ENCODE measurements at places on chromosomes 13 and 19.
A peak's percentile ranks its signal among the peaks of the same experiment; 100 is the strongest.

DNA sequence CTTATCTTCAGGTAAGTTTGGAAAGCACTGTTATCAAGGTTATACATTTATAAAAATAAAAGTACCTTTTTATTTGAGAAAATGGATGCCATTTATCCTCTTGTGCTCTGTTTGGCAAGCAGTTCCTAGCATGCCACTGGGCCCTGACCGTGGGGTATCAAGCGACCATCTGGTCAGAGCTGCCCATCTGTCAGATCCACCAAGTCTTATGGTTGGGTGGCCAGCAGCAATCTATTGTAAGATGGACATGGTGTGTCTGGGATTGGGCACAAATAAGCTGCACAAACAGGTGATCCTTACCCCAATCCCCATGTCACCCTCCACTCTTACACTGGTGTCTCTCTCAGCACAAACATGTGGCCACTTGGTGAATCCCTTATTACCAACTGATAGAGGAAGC, 178.5 kb downstream of the DLEU7 start:
- DNase-seq = no peak

GRCh38 chr13:108948251-108948671, 318.9 kb downstream of the MYO16 start:
- DNase-seq = no peak

DNA sequence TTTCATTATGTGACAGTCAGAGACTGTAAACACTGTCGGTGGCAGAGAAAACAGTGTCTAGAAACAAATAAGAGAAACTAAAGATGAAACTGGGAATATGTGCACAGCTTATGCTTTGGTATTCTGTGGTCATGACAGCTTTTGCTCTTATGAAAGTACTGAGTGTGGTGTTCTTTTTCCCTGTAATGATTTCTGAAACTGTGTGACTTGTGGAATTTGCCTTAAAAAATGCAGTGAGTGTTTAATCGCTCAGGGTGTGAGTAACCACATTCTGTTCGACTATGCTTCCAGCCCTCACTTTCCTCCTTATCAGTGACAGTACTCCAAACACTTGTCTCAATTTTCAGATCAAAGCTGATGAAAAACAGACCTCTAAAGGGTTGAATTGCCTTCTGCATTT, 66.9 kb upstream of the DIAPH3 start:
- no peak for DNase-seq

DNA sequence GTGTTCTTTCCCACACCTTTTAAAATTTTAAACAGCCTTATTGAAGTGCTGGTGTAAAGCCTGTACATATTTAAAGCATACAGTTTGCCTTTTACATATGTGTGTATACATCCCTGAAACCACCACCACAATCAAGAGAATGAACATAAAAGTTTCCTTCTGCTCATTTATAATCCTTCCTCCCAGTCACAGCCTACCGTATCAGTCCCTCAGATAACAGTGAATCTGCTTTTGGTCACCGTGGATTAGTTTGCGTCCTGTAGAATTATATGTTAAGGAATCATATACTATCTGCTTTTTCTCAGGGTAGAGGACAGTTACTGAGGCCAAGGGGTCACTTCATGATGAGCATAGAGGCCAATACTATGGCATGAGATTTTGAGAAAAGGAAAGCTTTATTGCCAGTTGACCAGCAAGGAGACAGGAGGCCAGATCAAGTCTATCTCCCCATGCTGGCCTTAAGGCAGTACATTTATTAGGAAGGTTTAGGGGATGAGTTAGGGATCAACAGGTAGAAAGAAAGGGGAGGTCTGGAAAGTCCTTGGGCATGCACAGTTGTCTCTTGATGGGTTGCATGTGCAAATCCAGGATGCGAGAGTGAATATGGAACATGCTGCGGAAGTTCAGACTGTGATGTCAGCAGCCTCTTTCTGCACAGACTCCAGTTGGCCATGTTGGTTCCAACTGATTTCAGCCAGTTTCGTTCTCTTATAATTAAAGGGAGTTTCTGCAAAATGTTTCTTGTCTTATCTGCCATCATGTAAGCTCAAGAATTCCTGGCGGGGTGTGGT, 36.3 kb upstream of the LSM14A start:
- DNase-seq = no peak

- DNase-seq = no peak
These were observed 169.3 kb downstream of the DCT start for GRCh38 chr13:94309997-94310855.

DNA sequence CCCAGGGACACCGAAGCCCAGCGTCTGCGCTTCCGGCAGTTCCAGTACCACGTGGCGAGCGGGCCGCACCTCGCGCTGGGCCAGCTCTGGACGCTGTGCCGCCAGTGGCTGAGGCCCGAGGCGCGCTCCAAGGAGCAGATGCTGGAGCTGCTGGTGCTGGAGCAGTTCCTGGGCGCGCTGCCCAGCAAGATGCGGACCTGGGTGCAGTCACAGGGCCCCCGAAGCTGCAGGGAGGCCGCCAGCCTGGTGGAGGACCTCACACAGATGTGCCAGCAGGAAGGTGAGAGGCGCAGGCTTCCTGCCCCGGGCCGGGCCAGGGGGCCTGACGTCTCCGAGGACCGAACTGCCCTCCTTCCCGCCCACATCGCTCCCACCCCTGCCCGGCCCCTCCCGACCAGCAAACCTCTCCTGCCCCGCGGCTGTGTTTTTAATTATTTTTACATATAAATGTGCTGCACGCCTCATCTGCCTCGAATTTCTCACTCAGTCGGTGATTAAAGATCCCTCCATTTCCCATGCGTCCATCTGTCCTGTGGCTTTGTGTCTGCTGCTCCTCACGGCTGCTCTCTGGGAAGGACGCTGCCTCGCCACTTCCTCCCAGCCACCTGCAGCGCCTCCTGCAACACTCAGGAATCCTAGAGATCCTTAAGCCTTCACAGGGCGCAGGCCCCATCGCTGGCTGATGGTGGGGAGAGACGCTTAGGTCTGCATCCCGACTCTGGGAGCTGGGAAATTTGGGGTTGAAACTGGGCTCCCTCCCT, 4.3 kb downstream of the ZSCAN1 start:
- no peak for DNase-seq

- no peak for DNase-seq
These were observed 2.0 kb upstream of the USF2 start for GRCh38 chr19:35266520-35267352.

GRCh38 chr13:98942997-98943396, 34.9 kb downstream of the DOCK9 start:
- no peak for DNase-seq

GRCh38 chr13:112657850-112658445, 31.9 kb upstream of the ATP11A start:
- no peak for DNase-seq

- DNase-seq = peak; percentile 34
These were observed 515 bp downstream of the UFM1 start for GRCh38 chr13:38350114-38350617.

DNA sequence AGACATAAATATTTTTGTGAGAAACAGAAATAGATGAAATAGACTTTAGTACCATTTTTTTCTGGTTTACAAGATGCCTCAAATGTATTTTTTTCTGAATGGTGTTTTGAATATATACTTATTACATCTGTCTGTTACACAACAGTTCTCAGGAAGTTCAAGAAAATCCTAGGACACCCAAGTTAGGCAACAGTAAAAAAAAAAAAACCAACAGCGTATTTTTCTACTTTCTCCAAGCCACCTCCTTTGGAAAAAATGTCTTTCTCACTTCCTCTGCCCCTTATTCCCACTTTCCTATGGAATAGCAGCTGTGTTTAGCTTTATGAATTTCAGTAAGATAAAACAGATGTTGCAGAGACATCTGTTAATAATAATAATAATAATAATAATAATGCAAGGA, 489.6 kb upstream of the KLF12 start:
- no peak for DNase-seq

DNA sequence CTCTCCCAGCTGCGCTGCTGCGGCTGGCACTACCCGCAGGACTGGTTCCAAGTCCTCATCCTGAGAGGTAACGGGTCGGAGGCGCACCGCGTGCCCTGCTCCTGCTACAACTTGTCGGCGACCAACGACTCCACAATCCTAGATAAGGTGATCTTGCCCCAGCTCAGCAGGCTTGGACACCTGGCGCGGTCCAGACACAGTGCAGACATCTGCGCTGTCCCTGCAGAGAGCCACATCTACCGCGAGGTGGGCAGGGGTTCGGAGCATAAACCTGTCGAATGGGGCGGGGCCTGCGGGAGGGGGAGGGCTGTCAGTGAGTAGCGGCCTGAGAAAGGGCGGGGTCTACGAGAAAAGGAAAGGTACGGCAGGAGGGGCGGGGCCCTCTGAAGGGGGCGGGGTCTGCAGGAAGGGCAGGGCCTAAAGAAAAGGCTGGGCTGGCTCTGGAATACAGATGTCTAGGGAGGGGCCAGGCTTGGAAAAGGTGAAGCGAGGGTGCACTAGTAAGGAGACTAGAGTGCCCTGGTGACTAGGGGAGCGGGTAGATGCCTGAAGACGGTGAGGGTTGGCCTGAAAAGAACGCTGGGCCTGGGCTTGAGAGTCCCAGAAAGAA, 3.6 kb downstream of the CD37 start:
- no peak for DNase-seq

- DNase-seq = no peak
These were observed 302.6 kb downstream of the PCDH9 start for GRCh38 chr13:66927562-66927961.

DNA sequence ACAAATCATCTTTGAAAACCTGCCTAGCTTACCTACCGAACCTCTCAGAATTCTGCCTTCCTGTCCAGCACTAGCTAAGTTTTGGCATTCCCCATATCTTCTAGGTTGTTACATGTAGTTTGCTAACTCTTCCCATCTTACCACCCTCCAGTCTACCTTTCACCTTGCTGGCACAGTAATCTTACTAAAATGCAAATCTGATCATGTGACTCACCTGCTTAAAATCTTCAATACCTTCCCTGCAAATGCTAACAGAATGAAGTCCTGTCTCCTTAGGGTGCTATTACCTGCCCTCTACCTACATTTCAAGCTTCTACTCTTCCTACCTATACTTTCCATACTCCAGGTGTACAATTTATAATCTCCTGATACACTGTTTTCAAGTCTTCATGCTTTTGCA, 30.4 kb downstream of the INTS6 start:
- DNase-seq = no peak

- no peak for DNase-seq
These were observed 17.5 kb upstream of the ZNF492 start for GRCh38 chr19:22616659-22617058.

GRCh38 chr13:71875823-71876222, 8.8 kb upstream of the DACH1 start:
- DNase-seq = no peak

GRCh38 chr13:28568286-28568685, 73.4 kb upstream of the FLT1 start:
- no peak for DNase-seq

- no peak for DNase-seq
These were observed 416 bp upstream of the DOCK9 start for GRCh38 chr13:98978280-98978679.

All from stimulated activated CD4-positive, alpha-beta T cell treated with anti-CD3 and anti-CD28 coated beads, Interleukin-1b, Interleukin-23, amount 100 ng/mL, for 4 hours (primary cell).